ENCODE measurements at places on chromosomes 13 and 19. TPM values are rescaled to one million over a fixed set of nuclear protein-coding genes. Genes with fewer than 3 reads are reported as not detected.
A peak's percentile ranks its signal among the peaks of the same experiment; 100 is the strongest.

UGGT2 gene
- 39.6 TPM for total RNA-seq

DNA sequence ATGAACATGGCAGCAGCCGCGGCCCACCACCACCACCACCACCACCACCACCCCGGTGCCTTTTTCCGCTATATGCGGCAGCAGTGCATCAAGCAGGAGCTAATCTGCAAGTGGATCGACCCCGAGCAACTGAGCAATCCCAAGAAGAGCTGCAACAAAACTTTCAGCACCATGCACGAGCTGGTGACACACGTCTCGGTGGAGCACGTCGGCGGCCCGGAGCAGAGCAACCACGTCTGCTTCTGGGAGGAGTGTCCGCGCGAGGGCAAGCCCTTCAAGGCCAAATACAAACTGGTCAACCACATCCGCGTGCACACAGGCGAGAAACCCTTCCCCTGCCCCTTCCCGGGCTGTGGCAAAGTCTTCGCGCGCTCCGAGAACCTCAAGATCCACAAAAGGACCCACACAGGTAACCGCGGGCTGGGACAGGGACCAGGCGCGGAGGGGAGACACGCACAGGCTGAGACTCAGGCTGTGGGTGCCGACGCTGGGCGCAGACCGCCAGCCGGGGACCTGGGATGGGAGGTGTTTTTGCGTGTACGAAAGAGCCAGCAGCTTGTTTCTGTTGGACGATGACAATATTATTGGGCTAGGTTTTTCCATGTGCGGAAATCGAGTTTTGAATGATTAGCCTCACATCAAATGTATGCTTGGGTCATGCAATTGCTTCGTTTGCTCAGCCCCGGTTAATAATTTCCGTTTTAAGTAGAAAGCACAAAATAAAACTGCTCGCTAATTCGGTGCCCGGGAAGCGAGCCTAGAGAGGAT, 1.3 kb downstream of the ZIC2 start:
- no peak for DNase-seq

CHAF1A gene
- 6.8 TPM for total RNA-seq

DNA sequence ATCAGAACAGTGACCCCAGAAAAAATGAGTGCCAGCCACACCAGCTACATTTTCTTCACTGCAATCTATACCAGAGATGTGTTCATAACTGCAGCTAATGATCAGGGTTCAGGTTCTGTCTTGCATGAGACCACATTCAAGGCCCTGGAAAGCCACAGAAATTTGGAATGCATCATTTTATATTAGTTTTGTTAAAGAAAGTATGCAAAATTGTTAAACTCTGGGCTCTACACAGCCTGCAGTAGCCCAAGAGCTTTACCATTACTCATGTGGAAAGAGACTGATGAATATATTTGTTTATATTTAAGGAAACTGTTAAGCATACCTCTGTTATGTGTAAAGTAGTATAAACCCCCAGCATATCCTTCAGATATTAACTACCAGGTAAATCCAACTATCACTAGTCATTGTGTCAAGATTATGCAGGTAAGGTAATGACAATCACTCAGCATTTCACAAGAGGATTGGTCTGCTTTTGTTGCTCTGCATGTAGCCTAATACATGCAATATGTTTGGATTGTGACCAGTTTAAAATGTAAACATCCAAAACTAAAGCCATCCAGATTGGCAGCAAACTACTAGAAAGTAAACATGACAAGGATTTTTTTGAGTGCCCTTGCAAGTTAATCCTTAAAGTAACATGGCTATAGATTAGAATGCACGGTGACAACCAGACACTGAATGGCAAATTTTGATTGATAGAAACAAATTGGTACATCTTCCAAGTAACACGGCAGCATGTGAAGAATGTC, 429.1 kb upstream of the ARGLU1 start:
- DNase-seq: no peak

DNA sequence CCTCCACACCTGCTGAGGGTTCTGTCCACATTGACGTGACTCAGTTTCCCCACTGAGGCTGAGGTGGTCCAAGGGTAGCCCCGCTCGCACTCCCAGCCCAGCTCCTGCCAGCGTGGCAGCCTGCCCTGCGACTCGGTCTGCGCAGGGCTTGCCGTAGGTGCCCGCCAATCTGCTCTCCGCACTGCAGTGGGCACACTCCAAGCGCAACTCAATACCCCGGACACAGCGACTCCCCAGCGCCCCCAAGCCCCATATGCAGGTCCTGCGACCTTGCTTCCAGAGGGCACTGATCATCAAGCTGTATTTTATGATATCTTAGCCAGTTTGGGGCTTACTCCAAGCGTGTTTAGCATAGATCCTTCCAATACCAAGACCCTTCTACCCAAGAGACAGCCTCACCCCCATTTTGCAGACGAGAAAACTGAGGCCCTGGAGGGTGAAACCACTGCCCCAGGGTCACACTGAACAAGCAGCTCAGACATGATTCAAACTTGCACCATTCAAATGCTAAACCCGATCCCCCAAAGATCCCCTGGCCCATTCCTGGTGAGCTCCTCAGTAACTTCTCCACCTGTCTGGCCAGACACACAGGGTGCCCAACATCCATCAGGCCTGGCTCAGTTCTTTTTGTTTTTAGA, 13.5 kb downstream of the PTPRS start:
- no peak for DNase-seq

DNA sequence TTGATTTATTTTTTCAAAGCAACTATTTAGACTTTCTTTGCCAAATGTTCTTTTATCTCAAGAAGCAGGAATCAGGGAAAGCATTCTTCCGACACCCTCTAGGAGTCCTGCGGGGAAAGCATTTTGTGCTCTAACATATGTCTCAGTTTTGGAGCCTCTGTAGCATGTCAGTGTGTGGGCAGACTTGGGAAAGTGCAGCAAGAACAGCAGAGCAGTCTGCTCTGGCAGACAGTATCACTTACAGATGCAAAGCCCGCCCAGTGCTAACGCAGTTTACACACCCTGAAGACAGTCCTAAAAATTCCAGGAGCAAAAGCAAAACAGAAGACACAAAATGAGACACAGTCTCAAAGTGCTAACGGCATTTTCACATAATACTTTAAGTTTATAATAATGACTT, 393.5 kb downstream of the KLF12 start:
- no peak for DNase-seq

NOSIP gene
- 91.4 TPM for total RNA-seq

- no peak for DNase-seq
Observed at GRCh38 chr13:63457186-63457585, 2041.5 kb upstream of the PCDH20 start.

DNA sequence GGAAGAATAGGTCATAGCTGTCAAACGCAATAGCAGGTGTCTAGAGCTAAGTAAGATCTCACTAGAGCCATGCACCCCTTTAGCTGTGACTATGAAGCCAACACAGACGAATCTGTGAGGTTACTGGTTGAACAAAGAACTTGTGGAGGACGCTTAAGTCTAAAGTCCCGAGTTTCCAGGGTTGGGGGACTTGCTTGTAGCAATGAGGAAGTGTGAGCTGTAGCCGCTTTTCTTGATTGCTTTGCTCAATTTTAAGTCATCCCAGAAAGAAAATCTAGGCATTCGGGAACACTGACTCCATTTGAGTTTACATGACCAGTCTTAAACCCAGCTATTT, 1.6 kb downstream of the GPC5 start:
- no peak for DNase-seq

GRCh38 chr13:98207416-98207815, 30.3 kb upstream of the RNF113B start:
- DNase-seq: peak; percentile 72

- no peak for DNase-seq
Observed at GRCh38 chr19:28554321-28555091, 658.4 kb downstream of the UQCRFS1 start.

- DNase-seq: no peak
Observed at GRCh38 chr13:78607409-78608251, 4.3 kb upstream of the POU4F1 start.
